ENCODE measurements at places on chromosomes 3 and 15.

GRCh38 chr3:49495023-49495422 lies 25.0 kb downstream of the DAG1 start:
- no peak for DNase-seq

DNA sequence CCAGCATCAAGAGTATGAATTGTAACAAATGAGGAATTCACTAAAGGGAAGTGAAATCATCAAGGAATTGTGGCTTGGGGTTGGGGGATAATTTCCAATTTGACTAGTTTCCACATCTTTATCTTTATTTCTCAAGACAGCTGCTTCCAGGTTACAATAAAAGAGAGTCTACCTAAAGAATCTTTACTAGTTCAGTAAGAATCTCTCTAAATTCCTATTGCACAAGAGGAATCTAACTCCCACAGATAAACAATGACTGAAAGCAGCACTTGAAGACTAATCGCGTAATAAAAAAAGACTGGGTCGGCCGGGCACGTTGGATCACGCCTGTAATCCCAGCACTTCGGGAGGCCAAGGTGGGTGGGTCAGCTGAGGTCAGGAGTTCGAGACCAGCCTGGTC lies 194.4 kb downstream of the KBTBD8 start:
- DNase-seq = no peak

GRCh38 chr3:18791182-18791581 lies 357.1 kb upstream of the KCNH8 start:
- no peak for DNase-seq

- no peak for DNase-seq
These were observed 132.6 kb upstream of the MEF2A start for GRCh38 chr15:99433026-99433756.

GRCh38 chr3:5332270-5332956 lies 144.9 kb downstream of the EDEM1 start:
- DNase-seq = no peak

- DNase-seq = no peak
These were observed 767.5 kb downstream of the CADM2 start for GRCh38 chr3:85726241-85726640.

- DNase-seq = no peak
These were observed 346.3 kb downstream of the DIPK2A start for GRCh38 chr3:144317961-144318360.

DNA sequence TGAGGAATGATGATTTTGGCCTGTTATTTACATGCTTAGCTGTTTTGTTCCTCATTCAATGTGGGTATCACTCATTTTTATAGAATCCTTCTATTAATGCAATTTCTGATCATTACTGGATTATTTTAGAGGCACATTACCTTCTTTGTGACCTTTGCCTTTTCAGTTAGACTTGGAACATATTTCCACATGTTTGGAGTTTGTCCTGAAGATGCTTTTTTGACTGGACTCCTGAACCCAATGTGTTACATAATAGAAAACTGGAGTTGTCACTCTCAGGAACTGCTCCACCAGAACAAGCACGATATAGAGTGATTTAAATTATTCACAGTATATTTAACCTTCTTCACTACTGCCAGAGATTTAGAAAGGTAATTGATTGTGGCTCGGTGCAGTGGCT lies 59.5 kb downstream of the TP63 start:
- DNase-seq = no peak

DNA sequence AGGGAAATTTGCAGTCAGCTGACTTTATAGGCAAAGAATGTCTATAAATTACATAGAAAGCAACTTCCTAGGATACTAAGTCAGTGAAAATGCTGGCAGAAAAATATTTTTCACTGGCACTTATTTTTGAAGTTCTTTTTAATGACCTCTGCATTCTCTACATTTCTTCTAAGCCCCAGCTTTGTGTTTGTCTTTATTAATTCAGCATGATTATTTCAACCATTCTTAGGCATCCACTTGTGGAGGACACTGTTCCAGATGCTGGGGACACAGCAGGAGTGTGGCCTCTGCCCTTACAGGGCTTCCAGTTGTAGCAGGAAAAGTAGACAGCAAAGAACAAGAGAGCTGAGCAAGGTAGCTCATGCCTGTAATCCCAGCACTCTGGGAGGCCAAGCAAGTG lies 15.0 kb downstream of the LRRK1 start:
- no peak for DNase-seq

GRCh38 chr3:150239766-150240165 lies 168.3 kb upstream of the TSC22D2 start:
- no peak for DNase-seq

GRCh38 chr3:42701371-42702065 lies 1.1 kb downstream of the HHATL start:
- peak; percentile 47 for DNase-seq

- no peak for DNase-seq
These were observed 6.8 kb downstream of the ARHGAP31 start for GRCh38 chr3:119300991-119301391.

DNA sequence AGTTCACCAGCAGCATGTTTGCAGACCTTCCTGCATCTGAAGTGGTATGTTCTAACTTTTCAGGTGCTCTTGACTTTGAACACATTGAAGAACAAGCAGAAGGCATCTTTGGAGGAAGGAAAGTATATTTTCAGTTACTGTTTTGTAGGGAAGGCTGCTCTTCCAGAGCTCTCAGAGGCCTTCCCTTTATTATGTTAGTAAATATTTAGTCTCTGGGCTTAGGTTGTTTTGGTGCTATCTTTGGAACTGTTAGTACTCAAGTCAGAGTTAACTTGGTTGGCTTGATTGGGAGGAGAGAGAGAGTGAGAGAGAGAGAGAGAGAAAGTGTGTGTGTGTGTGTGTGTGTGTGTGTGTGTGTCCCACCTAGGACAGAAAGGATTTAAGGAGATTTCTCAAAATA lies 188.2 kb downstream of the ITPR1 start:
- no peak for DNase-seq

- DNase-seq = no peak
These were observed 1.1 kb downstream of the DCUN1D1 start for GRCh38 chr3:182979103-182979673.

DNA sequence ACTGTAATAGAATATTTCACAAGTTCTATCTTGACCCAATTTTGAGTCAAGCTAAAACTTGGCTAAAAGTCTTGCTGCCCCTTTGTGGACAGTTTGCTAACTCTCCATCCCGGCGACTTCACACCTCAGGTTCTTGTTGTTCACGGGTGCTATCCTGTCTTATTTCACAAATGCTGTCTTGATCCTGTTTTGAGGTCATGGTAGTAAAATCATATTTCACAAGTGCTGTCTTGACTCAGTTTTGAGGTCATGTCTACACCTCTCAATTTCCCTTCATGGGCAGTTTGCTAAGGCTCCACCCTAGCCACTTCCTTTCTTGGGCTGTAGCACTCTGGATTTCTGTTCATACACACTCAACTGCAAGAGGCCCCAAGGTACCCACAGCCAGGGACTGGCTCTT lies 45.0 kb upstream of the GK5 start:
- DNase-seq = no peak

DNA sequence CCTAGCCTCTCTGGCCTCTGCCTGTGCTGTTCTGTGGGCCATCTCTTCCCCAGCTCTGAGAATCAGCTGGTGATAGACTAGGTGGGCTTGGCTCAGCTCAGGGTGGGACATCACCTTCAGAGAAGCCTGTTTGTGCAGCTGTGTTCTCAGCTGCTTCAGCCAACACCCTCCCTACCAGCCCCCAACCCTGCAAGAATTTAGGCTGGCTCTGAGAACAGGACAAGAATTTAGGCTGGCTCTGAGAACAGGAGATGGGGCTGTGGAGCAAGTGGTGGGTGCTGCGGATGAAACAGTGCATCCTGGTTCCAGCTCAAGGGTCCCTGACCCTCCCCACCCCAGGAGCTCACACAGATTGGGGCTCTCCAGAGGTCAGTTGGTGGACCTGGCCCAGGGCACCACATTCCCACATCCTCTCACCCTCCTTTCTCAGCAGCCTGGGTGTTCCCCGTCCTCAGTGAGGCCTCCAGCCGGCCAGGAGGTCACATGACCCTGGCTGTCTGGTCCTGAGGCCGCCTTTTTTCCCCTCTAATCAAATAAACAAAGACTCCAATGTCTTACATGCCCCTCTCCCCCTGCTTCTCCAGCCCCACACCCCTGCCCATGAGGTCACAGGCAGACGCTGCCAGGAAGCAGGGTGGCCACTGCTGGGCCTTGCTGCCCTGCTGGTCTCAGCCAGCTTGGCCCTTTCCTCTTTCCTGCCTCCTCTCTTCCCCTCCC lies 14.9 kb downstream of the PLEKHO2 start:
- no peak for DNase-seq

GRCh38 chr15:41102854-41103253 lies 13.2 kb downstream of the INO80 start:
- DNase-seq = no peak

DNA sequence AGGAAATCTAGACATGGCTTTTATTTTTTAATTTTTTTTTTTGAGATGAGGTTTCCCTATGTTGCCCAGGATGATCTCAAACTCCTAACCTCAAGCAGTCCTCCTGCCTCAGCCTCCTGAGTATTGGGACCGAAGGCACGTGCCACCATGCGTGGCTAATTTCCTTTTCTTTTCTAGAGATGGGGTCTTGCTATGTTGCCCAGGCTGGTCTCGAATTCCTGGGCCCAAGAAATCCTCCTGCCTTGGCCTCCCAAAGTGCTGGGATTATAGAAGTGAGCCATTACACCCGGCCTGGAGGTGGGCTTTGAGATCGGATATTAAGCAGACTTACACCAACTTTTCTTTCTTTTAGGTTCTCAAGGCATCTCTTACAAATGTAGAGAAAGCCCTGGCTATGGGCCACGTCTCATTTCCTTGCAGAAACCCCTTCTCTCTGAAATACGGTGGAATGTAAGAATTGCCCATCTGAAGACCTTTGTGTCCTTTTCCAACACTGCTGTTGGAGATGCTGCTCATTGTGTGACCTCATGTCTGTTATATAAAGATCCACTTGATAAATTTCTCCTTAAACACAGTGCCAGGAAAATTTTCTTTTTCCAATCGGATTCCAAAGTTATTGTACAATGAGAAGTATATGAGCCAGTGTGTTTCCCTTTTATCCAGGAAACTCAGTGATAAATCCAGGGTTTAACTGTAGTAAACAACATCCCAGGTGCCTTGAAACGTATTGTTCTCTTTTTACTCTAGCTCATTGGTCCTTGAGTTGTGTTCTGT lies 36.8 kb upstream of the CFAP161 start:
- DNase-seq = no peak

DNA sequence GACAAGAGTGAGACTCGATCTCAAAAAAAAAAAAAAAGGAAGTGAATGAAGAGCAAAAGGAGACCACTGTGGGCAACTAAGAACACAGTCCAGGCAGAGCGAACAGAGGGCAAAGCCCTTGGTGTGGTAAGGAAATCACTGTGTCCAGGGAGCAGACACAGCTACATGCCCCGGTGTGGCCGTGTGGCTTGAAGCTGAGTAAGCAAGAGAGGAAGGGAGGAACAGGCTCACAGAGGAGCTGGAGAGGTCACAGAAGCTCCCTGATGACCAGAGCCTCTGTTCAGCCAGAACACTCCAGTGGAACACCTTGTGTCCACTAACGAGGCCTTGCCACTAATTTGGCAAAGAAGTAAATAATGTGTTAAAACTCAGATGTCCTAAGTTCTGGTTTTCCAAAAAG lies 60.6 kb upstream of the GATA2 start:
- no peak for DNase-seq

GRCh38 chr3:123384256-123384655 lies 64.6 kb downstream of the ADCY5 start:
- no peak for DNase-seq

GRCh38 chr3:51997935-51998596 lies 2.4 kb upstream of the RPL29 start:
- DNase-seq = no peak

DNA sequence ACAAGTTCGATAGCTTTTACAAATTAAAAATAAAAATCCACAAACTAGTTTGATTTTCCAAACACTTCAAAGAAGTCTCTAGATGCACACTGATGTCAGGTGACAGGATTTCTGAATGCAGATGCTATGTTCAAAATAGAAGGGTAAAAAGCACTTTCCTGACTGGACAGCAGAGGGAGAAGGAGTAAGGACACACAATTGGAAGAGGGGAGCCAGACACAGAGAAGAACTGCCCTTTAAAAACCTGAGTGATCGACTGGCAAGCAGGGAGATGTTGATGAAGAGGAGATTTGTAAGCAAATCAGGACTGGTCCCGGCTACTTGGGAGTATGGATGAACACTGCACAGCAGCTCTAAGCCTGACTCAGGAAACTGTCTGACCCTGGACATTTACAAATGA lies 612.8 kb downstream of the MAGI1 start:
- no peak for DNase-seq

GRCh38 chr3:106333911-106334618 lies 465.3 kb upstream of the CBLB start:
- DNase-seq = no peak

GRCh38 chr15:60933900-60934885 lies 294.9 kb downstream of the RORA start:
- no peak for DNase-seq

DNA sequence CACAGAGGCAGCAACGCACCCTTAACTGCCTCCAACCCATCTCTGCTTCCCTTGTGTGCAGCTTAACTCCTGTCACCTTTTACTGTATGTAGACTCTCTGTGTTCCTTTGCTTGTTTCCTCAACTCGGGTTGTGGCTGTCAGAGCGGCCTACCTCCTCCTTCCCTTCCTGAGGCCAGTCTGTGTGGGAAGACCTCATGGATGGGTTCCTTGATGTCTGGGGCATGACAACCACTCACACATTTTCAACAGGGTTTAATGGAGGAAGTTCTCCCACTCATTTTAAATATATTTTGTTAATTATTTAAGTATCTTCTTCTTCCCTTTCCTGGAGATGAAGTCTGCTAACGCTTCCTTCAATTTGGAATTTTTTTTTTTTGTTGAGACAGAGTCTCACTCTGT lies 1.8 kb upstream of the CSPG5 start:
- DNase-seq = no peak

DNA sequence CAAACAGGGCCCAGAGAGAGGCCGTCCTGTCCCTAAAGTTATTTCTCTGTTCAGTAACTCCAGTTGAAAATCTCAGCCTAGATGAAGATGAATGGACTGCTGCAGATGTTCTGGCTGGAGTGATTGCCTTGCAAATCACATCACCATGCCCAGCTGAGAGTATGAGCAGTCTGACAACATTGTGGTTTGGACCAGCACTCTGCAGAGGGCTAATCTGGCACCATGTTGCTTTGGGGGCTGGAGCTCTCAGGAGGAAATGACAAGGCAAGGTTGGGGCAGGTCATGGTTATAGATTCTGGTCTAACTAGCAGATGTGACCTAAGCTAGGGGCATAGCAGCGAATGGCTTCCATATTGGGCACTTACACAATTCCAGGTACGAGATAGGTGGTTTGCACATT lies 314.2 kb downstream of the CLSTN2 start:
- DNase-seq = no peak

- DNase-seq = no peak
These were observed 46.0 kb upstream of the FURIN start for GRCh38 chr15:90822204-90822955.
